CD4-positive, alpha-beta T cell treated with Interleukin-15 for 4 hours (primary cell): ENCODE measurements at places on chromosomes 13 and 19.

GRCh38 chr19:313169-313987 is 22.2 kb upstream of the PLPP2 start:
- DNase-seq, result no peak

DNA sequence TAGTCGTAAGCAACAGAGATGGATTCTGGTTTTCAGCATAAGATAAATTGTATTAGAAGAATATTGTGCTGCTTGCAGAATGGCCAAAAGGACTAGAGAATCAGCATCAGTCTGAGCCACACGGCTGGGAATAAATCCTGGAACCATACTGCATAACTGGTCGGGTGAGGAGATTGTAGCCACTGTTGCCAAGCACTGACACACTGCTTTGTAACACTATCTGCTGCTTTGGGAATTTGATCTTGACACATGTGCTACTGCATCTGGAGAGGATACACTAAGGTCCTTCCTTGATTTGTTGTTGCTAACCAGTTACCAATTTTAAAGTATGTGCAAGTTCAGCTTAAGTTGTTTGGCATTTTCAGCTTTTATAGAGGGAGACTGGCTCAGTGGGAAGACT is 1.9 kb downstream of the HNRNPA1L2 start:
- no peak for DNase-seq

DNA sequence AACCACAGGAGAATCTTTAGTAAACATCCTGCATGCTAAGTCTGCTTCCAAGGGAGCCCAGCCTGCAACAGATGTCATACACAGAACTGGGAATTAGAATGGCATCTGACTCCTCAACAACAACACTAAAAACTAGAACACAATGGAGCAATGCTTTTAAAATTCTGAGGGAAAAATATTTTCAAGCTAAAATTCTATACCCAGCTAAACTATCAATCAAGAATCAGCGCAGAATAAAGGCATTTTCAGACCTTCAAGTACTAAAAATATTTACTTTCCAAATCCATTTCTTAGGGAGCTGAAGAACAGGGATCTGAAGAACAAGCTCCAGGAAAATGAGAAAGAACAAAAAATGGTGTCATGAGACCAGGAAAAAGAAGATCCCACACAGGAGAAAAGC is 46.9 kb upstream of the CHST8 start:
- no peak for DNase-seq

- no peak for DNase-seq
Measured at GRCh38 chr19:41415154-41415571, 12.0 kb downstream of the B3GNT8 start.

DNA sequence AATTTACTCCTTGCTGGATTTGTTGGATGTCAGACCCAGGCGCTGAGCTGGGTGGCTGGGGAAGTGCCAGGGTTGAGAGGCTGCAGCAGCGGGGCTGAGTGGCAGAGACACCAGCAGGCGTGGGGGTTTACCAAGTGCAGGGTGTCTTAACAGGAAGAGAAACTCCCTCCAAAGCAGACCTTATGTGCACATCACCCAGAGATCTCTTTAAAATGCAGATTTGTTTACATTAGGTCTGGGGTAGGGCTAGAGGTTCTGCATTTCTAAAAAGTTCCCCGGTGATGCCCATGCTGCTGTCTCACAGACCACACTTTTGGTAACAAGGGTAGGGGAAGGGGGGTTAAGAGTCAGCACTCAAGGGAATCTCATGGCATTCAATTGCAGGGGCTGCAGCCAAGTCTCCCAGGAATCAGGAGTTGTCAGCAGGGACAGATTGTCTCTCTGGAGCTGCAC is 80.7 kb upstream of the OLFM4 start:
- no peak for DNase-seq

- no peak for DNase-seq
Measured at GRCh38 chr19:31164791-31165251, 184.4 kb downstream of the TSHZ3 start.

GRCh38 chr19:42270346-42271044 is 1.4 kb downstream of the CIC start:
- peak; percentile 66 for DNase-seq

GRCh38 chr13:35993686-35994085 is 137.5 kb downstream of the DCLK1 start:
- DNase-seq, result no peak

GRCh38 chr13:93700115-93700514 is 473.5 kb downstream of the GPC6 start:
- no peak for DNase-seq

DNA sequence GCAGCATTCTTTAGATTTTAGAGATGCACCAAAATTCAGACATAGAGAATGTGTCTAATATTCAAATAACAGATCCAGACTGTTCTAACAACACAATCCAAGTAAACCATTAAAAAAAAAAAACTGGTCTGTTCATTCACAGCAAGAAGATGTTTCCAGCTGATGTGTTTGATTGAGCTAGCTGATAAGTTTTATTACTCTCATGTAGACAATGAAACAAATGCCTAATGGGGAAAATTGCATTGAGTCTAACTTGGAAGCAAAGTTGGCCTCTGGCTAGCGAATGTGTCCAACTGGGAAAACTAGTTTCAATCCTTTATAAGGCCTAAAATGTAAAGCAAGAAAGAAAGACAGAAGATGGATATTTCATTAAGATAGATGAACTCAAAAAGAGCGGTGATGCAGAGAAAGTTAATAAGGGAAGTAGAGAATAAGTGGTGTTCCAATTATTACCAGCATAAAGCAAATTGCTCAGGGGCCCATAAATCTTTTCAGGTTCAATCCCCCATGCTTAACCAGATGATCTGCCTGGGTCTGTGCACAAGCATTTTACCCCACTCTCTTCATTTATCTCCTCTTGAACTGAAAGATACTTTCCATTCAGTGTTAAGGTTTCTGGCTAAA is 54.2 kb downstream of the PCDH9 start:
- no peak for DNase-seq

- DNase-seq, result no peak
Measured at GRCh38 chr13:56530096-56530495, 610.6 kb upstream of the PRR20A start.

DNA sequence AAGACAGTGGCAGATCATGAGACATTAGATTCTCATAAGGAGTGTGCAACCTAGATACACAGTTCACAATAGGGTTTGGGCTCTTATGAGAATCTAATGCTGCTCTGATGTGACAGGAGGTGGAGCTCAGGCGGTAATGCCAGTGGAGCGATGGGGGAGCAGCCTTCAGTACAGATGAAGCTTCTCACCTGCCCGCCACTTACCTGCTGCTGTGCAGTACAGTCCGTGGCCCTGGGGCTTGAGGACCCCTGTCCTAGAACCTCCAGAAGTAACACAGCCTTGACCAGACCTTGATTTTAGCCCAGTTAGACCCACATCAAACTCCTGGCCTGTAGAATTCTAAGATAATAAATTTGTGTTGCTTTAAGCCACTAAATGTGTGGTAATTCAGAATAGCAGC is 215.1 kb upstream of the MIR17HG start:
- DNase-seq, result no peak

GRCh38 chr13:89212186-89212585 is 1541.0 kb downstream of the SLITRK5 start:
- no peak for DNase-seq

GRCh38 chr13:42883142-42883541 is 101.8 kb downstream of the FAM216B start:
- no peak for DNase-seq

- DNase-seq, result no peak
Measured at GRCh38 chr13:112836940-112837339, 132.1 kb upstream of the MCF2L start.

DNA sequence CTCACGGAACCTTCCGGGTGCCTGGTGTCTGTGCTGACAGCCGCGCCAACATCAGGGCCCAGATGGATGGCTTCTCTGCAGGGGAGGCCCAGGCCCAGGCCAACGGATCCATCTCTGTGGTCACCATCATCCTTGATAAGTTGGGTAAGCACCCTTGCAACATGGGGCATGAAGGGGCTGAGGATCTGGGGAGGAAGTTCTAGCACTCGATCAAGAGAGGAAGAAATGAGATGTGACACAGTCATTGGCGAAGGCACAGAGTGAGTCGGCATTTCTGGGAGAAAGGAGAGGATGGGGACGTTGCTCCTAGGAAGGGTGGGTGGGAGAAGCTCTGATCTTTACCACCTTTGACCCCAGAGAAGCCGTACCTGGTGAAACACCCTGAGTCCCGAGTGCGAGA is 4.4 kb downstream of the CILP2 start:
- no peak for DNase-seq

DNA sequence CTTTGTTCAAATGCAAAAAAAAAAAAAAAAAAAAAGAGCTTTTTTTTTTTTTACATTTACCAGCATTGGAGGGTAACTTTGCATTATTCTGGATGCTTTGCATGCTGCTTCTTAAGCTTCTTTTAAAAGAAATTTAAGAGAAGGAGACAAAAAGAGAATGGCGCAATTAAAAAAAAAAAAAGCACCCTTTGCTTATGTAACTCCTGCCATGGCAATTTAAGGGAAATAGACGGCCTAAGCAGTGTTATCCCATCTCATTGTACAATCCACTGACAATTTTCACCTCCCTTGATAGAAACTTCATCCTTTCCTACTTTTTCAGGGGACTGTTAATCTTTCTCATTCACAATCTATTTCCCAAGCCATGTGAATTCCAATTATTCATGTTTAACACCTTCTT is 129.8 kb downstream of the KCTD12 start:
- no peak for DNase-seq

DNA sequence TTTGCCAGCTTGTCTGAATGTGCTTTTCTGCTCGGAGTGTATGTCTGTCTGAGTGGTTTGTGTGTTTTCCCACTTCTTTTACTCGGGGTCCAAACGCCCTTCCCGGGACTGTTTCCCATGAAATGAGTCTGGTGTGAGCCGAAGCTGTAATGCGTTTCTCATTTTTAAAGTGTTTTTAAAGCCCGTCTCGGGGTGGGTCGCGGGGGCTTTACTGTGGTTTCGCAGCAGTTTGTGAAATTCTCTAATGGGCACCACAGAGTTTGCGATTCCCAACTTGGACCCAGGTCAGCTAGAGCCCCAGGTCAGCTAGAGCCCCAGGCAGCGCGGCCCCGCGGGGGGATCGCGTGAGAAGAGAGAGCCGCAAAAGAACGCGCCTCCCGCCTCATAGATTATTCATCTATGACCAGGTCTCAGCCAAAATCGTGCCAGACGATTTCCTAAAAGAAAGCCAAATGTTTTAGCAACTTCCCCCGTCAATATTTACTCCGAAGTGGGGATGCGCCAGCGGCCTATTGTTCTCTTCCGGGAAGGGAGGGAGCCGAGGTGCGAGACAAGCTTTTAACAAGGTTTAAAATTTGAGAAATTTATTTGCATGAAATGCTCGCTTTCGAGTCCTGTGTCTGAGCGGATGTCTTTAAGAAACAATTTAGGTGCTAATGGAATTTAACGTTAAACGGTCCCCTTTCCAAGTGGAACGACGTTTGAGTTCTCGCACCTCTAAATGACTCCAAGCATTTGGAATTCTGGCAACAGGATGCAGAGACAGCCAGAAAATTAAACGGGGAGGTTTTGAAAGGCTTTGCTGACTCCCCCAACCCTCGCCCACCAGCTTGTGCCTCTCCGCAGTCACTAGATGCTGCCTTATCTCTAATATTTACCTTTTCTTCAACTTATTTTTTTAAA is 2.2 kb downstream of the ZIC2 start:
- no peak for DNase-seq

DNA sequence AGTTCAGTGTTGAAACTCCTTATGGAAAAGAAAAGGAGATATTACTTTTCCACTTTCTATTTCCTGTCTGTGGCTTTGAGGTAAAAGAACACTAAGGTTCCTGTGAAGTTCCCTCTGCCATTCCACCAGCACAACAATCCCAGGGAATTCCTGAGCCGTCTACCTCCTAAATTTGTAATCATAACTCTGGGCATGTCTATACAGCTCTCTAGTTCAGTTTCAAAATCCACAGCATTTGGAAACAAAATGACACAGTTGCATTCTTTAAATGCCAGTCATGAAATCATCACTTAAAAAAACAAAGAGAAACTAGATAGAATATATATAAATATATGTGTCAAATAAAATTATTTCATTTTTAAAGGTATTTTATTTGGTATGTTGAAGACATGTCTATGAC is 9.0 kb upstream of the THSD1 start:
- no peak for DNase-seq

GRCh38 chr19:4772566-4772965 is 19.0 kb upstream of the FEM1A start:
- DNase-seq, result no peak

GRCh38 chr13:90824032-90824431 is 523.5 kb upstream of the MIR17HG start:
- no peak for DNase-seq

DNA sequence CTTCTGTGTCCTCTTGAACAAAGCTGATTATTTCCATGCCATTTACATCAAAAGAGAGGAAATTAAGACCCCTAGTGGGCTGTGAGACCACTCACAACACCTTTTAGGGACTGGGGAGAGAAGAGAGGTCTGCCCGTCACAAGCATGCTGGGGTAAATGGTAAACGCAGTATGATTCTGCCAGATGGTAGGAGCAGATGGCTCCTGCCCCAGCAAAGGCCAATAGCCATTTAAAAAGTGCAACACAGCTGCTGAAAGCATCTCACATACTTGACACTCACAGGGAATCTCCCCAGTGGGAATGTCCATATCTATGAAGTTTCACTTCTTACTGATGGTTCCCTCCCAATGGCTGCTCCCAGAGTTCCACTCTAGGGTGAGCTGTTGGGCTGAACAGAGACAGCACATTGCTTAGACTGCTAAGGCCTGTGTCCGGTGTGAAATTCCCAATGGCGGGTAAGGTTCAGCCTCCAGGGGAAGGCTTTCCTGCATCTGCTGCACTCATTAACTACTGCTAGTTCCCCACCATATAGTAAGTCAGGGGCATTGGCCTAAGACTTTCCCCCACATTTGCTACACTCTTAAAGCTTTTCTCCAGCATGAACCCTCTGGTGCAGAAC is 7.4 kb downstream of the ZNF671 start:
- no peak for DNase-seq
